Activated naive CD8-positive, alpha-beta T cell treated with anti-CD3 and anti-CD28 coated beads, Interleukin-2, amount 10 ng/mL, durations not matched to agents 7 days and 5 days (primary cell): ENCODE measurements at places on chromosomes 12 and 14. TPM values are rescaled to one million over a fixed set of nuclear protein-coding genes. Genes with fewer than 3 reads are reported as not detected.

GRCh38 chr12:93707836-93708235 lies 30.7 kb downstream of the CRADD start:
- no peaks in the 10 kb centered on the region for H3K4me1 ChIP-seq
- H3K27me3 ChIP-seq, result peaks cover 2% of the 10 kb centered on the region
- H3K36me3 ChIP-seq, result peaks cover 23% of the 10 kb centered on the region
- no peak overlapping the region for H3K27ac ChIP-seq
- H3K4me3 ChIP-seq, result no peak overlapping the region
- no peak for DNase-seq

RHEBL1 gene
- 9.7 TPM for total RNA-seq

DNA sequence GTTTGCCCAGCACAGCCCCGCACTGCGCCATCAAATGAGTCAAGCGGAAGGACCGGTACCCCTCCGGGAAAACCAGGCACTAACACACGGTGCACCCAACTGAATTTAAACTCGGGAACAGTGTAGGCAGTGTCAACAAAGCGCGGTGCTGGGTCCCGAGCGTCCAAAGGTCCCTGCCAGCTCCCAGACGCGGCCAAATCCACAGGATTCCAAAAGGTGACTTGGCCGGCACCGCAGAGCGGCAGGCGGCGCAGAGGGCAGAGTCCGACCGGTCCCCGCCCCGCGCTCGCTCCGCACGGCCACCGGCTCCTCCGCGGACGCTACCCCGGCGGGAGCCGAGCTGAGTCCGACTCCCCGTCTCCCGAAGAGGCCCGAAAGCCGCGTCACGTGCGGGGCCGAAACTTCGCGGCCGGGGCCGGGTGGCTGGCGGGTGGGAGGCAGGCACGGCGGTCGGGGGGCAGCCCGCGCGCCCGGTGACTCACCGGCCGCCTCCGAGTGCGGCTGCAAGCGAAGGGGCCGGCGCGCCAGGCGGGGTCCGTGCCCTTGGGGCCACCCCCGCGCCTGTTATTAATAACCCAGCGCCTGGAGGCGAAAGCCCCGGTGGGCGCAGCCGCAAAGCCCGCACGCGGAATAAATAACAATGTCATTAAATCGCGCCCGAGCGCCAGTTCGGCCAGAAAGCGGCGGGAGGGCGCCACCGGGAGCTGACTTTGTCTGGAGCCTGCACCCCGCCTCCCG lies 863 bp downstream of the DENND5B start:
- no peak overlapping the region for H3K27ac ChIP-seq
- peaks cover 1% of the 10 kb centered on the region for H3K36me3 ChIP-seq
- peak; percentile 48 for DNase-seq

DNA sequence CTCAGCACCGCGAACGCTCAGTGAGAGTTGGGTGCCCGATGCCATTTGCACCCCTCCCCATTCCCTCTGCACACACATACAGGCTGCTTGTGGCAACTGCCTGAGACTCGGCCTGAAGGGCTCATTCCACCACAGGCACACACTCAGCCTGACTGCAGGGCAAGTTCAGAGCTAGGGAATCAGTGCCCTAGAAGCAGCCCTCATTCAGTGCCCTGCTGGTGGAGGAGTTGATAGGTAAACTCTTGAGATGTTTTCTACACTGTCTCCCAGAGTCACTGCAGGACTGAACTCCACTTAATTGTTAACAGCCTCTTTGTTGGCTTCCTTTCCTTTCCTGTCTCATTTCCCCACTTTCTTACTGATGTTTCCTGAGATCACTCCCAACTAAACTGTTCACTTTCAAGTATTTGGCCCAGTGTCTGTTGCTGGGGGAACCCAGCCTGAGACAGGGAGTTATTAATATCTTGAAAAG lies 16.9 kb downstream of the PPP1R36 start:
- DNase-seq, result no peak
- H3K4me3 ChIP-seq, result no peak overlapping the region
- no peak overlapping the region for H3K27ac ChIP-seq
- H3K4me1 ChIP-seq, result peaks cover 2% of the 10 kb centered on the region
- no peaks in the 10 kb centered on the region for H3K36me3 ChIP-seq

- no peak overlapping the region for H3K4me3 ChIP-seq
- no peak for DNase-seq
- H3K36me3 ChIP-seq, result no peaks in the 10 kb centered on the region
- H3K4me1 ChIP-seq, result no peaks in the 10 kb centered on the region
Measured at GRCh38 chr12:114967151-114967550, 283.2 kb upstream of the TBX3 start.

GRCh38 chr12:79698966-79699365 lies 8.2 kb upstream of the PAWR start:
- H3K4me3 ChIP-seq, result no peak overlapping the region
- H3K27me3 ChIP-seq, result peaks cover 2% of the 10 kb centered on the region

DNA sequence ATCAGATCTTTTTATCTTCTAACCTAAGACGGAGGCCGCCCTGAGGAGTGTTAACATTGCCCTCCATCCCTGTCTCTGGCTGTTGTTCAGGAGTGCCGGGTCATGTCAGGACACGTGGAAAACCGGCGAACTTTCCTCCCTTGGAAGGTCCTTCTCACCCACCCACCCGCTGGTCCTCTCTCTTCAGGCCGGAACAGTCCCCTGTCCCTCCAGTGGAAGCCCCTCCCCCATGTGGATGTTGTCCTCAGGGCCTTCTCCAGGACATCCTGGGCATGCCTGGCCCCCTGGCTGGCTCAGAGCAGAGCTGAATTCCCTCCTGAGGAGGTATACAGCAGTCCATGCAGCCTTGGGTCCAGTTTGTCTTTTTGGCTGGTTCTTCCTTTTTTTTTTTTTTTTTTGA lies 20.3 kb upstream of the ITPK1 start:
- H3K4me3 ChIP-seq, result no peak overlapping the region
- H3K27me3 ChIP-seq, result no peaks in the 10 kb centered on the region
- no peak for DNase-seq
